ENCODE measurements at places on chromosomes 7 and 10.

- DNase-seq, result no peak
Observed at GRCh38 chr7:129187681-129188371, 607 bp upstream of the SMO start.

DNA sequence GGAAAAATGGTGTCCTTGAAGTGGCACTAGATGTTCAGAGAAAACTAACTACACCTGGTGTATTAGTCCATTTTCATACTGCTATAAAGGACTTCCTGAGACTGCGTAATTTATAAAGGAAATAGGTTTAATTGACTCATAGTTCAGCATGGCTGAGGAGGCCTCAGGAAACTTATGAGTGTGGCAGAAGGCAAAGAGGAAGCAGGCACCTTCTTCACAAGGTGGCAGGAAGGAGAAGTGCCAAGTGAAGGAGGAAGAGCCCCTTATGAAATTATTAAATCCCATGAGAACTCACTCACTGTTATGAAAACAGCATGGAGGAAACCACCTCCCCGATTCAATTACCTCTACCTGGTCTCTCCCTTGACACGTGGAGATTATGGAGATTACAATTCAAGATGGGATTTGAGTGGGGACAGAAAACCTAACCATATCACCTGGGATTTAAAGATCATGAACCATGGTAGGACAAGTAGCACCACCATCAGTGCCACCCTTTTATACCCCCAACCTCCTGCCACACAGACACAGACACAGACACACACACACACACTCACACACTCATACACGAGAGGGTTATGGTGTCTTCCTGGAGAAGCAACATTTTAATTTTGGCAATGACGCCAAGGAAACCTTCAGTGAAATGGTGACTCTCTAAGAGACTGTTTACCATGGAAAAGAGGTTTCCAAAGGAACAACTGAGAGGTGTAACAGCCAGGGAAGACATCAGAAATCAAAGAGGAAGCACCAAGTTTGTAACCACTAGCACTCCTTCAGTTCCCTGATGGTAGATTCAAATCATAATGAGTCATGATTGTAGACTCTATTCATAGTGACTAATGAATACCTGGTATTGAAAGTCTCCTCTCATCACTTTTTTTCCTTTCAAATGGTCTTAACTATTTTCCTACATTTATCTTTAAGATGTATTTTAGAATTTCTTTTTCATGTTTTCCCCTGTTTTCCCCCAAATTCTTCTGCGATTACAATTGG is 41.8 kb upstream of the WNT16 start:
- DNase-seq, result no peak

- no peak for DNase-seq
Observed at GRCh38 chr10:44749151-44749550, 162.0 kb upstream of the TMEM72 start.

DNA sequence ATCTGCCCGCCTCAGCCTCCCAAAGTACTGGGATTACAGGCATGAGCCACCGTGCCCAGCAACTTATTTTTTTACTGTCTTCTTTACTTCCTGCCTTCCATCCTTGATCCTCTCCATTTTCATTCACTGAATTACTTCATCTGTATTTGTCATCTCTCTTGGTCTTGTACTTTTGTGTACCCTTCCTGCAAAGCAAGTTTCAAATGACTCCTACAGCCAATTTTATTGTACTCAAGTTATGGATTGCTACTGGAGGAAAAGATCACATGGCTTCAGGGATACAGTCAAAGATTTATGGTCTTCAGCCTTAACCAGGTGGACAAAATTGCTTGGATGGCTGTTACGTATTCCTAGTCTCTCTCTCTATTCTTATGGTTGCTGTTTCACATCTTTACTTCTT is 22.6 kb downstream of the SEPTIN7 start:
- DNase-seq, result no peak

All from HEK293T (cell line).